ENCODE measurements at places on chromosomes 4 and X.

- DNase-seq: no peak
Measured at GRCh38 chr4:28007693-28008092, 1147.1 kb downstream of the STIM2 start.

DNA sequence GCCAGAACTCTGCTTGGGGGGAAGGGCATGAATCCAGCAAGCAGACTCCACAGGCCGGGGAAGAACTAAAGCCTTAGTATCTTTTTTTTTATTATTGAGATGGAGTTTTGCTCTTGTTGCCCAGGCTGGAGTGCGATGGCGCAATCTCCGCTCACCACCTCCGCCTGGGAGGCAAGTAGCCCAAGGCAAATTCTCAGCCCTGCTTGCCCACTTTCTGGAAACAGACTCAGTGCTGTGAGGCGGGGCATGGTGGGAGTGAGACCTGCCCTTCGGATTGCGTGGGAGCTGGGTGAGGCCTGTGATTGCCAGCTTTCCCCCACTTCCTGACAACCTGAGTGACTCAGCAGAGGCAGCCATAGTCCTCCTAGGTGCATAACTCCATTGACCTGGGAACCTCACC, 348.8 kb downstream of the GASK1B start:
- no peak for DNase-seq

GRCh38 chr4:81314196-81314896, 99.3 kb upstream of the PRKG2 start:
- no peak for DNase-seq

GRCh38 chr4:133943081-133943480, 258.5 kb downstream of the PABPC4L start:
- DNase-seq: no peak

All from skeletal muscle cell (primary cell).